Mucosa of descending colon (tissue), 3 donors: ENCODE measurements at places on chromosomes 11 and 22. TPM values are rescaled to one million over a fixed set of nuclear protein-coding genes. Genes with fewer than 3 reads are reported as not detected.

- DNase-seq, result no peak
These were observed 2.5 kb downstream of the OR56B4 start for GRCh38 chr11:6110011-6110410.

GRCh38 chr11:122852796-122853160 is 14.5 kb downstream of the CRTAM start:
- DNase-seq, result no peak

DNA sequence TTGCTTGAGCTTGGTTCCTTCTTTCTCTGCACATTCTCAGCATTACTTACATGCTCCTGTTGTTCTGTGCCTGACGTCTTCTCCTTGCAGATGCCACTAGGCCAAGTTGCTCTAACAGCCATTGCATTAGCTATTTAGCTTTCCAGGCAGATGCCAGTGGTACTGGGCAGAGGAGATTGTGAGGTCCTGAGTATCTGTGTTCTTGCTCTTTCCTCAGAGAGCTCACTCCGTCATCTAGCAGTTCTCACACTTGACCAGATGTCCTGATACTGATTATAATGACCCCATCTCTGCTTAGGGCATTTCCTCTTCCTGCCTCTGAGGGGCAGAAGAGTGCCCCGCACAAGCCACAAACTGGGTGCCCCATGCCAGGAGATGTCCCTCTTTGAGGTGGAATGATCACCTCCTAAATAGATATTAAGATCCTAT is 30.7 kb downstream of the ARHGAP1 start:
- DNase-seq, result no peak

DNA sequence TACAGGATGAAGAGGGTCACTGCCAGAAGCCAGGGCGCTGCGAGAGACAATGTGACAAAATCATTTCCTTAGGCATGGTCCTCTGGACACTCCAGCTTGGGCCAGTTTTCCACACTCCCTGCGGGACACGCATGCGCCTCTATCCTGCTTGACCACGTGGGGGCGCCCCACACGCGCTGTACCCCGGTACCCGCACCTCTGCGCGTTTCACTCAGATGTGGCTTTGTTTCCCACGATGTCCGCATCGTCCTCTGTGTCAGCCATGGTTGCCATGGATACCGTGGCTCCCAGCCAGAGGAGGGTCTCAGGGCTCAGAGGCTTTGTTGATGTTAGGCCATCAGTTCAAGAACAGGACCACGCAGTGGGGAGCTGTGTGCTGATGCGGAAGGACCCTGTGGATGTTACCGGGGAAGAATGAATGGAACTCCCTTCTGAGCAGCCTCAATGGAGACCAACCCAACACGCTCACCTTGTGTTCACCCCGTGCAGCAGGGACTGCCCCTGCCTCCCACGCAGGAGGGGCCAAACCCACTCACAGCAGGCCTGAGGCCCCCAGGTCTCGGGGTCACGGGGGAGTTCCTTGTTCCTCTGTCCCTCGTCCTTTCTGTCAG is 101.1 kb upstream of the SLC22A12 start:
- DNase-seq, result no peak

DNA sequence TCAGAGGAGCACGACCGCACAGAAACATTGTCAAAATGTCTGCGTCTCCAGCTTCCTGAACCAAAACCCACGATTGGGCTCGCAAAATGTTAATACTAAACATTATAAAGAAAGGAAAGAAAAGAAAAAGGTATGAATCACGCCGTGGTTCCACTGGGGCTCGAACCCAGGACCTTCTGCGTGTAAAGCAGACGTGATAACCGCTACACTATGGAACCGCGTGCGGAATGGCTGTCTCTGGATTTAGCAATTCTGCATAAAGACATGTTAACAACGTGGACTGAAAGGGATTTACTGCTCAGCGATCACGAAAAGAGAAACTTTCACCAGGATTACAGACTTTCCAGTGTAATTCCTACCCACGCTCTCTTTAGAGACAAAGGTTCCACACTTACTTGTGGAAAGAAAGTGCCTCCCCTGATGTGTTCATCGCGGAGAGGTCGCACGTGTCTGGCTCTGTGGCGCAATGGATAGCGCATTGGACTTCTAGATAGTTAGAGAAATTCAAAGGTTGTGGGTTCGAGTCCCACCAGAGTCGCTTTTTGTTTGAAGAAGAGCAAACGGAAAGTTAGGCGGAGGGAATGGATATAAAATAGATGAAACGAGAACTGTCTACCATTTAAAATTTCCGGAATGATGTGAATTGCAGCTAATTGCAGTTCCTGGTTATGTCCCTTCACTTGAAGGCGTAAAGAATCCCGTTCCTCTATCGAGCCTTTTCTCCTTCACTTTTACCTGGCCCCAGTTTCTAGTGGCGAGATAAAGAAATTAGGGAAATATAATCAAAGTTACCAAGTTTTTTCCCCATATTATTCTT is 39.7 kb downstream of the OR4D9 start:
- DNase-seq, result peak; percentile 74

The MISFA gene
- 2.8 TPM for total RNA-seq

- DNase-seq, result no peak
These were observed 299.9 kb upstream of the ANO5 start for GRCh38 chr11:21892736-21893564.

- no peak for DNase-seq
These were observed 97.0 kb downstream of the RDX start for GRCh38 chr11:110199184-110199981.

GRCh38 chr22:36900880-36901279 is 12.5 kb upstream of the CSF2RB start:
- no peak for DNase-seq

DNA sequence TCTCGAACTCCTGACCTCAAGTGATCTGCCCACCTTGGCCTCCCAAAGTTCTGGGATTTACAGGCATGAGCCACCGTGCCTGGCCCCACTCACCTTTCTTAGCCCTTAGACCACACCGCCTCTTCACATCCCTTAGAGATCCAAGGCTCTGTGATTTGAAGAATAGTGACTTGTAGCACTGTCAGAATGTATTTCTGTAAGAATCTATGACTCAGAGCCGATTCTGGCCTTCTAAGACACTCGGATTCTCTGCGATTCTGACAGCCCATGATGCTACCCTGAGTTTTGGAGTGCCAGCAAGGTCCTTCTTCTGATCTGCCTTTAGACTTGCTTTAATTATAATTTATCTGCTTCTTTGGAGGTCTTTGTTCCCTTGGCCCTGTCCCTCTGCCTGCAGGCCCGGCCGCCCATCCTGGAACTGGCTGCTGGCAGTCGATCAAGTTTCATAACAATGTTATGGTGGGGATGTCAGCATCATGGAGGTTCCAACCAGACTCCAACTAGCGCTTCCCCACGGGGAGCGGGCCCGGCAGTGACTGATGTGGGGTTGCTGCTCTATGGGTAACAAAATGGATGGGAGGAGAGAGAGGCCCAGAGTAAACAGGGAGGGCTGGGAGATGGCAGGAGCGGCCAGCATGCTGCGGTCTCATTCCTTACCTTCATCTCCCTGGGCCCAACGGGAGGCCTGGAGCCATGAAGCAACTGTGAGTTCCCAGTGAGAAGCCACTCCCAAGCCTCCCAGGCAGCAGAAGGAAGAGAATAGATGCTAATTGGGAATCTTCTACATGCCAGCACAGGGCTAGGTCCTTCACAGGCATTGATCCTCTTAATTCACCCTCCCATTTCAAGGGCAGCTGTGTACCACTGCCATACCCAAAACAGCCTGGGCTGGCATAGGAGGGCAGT is 55.7 kb upstream of the RASD2 start:
- no peak for DNase-seq

- DNase-seq, result no peak
These were observed 9.0 kb downstream of the CRKL start for GRCh38 chr22:20926243-20926642.
